T-cell (primary cell): ENCODE measurements at places on chromosomes 2 and 18.

GRCh38 chr2:95030496-95030895 is 5.0 kb downstream of the MAL start:
- H3K4me1 ChIP-seq, result peaks cover 20% of the 10 kb centered on the region
- H3K36me3 ChIP-seq, result peaks cover 14% of the 10 kb centered on the region
- H3K27ac ChIP-seq, result no peak overlapping the region
- H3K27me3 ChIP-seq, result no peaks in the 10 kb centered on the region
- H3K4me3 ChIP-seq, result no peak overlapping the region

GRCh38 chr2:190280565-190281350 is 38.9 kb downstream of the HIBCH start:
- no peaks in the 10 kb centered on the region for H3K27me3 ChIP-seq
- H3K36me3 ChIP-seq, result peaks cover 10% of the 10 kb centered on the region
- no peak overlapping the region for H3K27ac ChIP-seq
- H3K4me3 ChIP-seq, result no peak overlapping the region
- no peaks in the 10 kb centered on the region for H3K4me1 ChIP-seq
- DNase-seq, result no peak

DNA sequence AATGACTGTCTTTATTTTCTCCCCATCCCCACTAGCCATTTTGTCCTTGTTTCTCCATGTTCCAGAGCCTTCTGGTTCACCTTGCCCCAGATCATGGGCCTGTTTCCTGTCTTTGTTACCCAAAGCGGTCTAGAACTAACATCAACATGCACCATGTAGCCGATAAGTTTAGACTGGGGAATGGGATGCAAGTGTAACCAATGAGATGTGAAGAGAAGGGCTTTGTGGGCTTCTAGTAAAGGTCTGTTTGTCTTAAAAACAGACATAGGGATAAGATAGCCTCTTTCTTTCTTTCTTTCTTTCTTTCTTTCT is 25.7 kb downstream of the INPP5D start:
- H3K4me3 ChIP-seq, result no peak overlapping the region
- no peak for DNase-seq
- no peaks in the 10 kb centered on the region for H3K36me3 ChIP-seq

- H3K27me3 ChIP-seq, result peaks cover 6% of the 10 kb centered on the region
- H3K27ac ChIP-seq, result no peak overlapping the region
- no peak overlapping the region for H3K4me3 ChIP-seq
Observed at GRCh38 chr18:23115683-23116096, 19.6 kb upstream of the CABLES1 start.

DNA sequence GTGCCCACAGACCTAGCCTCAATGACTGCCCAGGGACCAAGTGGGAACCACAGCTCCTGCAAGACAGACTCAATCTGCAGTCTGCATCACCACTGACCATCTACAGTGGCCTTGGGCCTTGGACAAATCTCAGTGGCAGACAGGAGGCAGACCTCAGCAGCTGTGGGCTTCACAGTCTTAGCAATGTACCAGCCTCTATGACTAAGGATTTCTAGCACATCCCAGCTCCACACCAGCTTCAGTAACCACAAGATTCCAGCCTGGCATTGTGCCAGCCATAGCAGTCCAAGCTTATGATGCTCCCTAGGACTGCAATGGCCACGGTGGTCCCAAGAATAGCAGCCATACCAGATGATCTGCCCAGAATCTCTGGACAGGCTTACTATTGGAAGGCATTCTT is 19.6 kb upstream of the WDR75 start:
- H3K36me3 ChIP-seq, result no peaks in the 10 kb centered on the region
- H3K27me3 ChIP-seq, result peaks cover 3% of the 10 kb centered on the region
- H3K4me1 ChIP-seq, result no peaks in the 10 kb centered on the region
- no peak for DNase-seq
- H3K4me3 ChIP-seq, result no peak overlapping the region
- no peak overlapping the region for H3K27ac ChIP-seq

- H3K27me3 ChIP-seq, result no peaks in the 10 kb centered on the region
- no peak overlapping the region for H3K27ac ChIP-seq
- H3K4me1 ChIP-seq, result no peaks in the 10 kb centered on the region
- no peak overlapping the region for H3K4me3 ChIP-seq
Observed at GRCh38 chr2:157741819-157742484, 113.3 kb upstream of the ACVR1C start.

GRCh38 chr2:22355816-22356433 is 1029.1 kb upstream of the KLHL29 start:
- no peak overlapping the region for H3K4me3 ChIP-seq
- no peak for DNase-seq
- H3K4me1 ChIP-seq, result no peaks in the 10 kb centered on the region
- H3K27ac ChIP-seq, result no peak overlapping the region
- H3K27me3 ChIP-seq, result no peaks in the 10 kb centered on the region
- no peaks in the 10 kb centered on the region for H3K36me3 ChIP-seq

DNA sequence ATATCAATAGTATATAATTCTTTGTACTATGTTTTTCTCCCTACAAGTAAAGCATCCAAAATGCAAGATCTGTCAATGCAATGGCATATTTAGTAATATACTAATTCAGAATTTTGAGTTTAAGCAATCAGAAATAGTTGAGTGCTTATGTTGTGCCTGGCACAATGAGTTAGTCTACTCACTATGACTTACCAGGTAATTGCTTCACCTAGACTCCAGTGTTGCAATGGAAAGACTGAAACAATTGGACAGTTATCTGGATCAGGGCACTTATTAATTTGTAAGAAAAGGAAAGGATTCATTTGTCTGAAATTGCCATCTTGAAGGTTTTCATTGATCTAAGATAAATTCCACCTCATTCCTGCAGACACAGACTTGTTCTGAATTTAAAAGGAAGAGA is 97.6 kb upstream of the TCF4 start:
- H3K4me3 ChIP-seq, result no peak overlapping the region
- no peak overlapping the region for H3K27ac ChIP-seq
- no peak for DNase-seq
